ENCODE measurements at places on chromosomes 6 and 20. TPM values are rescaled to one million over a fixed set of nuclear protein-coding genes. Genes with fewer than 3 reads are reported as not detected.

Gene RHAG
- not detected for total RNA-seq

Gene CRIP3
- total RNA-seq: not detected

Gene GPRC6A
- total RNA-seq: not detected

Gene BPIFB2
- total RNA-seq: not detected

Data from articular chondrocyte of knee joint (primary cell).